ENCODE measurements at places on chromosomes 3 and 15.

DNA sequence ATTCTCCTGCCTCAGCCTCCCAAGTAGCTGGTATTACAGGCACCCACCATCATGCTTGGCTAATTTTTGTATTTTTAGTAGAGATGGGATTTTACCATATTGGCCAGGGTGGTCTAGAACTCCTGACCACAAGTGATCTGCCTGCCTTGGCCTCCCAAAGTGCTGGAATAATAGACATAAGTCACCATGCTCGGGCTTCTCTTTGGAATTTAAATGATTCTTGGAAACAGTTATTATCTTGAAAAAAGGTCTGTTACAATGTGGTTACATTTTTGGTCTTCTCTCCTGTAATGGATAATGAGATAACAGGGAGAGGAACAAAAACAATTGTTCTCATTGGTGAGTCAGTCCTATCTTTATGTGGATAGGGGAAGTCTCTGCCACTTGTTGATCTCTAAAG lies 59.8 kb upstream of the AADACL2 start:
- peak; percentile 79 for DNase-seq

DNA sequence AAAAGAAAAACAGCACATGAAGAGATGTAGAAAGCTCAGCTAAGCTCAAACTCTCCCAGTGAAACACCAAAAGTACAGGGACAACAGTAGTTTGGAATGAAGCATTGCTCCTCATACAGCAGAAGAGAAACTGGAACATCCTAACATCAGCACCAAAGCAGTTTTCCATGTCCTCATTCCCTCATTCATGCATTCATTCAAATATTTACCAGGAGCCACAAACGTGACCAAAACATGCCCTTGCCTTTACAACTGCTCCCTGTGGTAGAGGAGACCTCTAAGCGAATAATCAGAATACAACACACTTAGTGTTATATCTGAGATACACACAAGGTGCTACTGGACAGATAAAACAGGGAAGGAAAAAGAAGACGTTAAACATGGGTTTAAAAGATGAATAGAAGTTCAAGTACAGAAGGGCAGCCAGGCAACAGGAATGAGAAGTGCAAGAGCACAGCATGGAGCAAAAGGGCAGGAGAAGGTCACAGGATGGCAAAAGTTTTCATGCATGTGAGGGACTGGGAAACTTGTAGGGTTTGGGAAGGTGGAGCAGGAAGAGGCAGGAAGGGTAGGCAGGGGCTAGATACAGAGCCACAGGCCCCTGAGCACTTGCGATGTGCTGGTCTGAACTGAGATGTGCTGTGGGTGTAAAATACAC lies 58.5 kb upstream of the LMCD1 start:
- no peak for DNase-seq

DNA sequence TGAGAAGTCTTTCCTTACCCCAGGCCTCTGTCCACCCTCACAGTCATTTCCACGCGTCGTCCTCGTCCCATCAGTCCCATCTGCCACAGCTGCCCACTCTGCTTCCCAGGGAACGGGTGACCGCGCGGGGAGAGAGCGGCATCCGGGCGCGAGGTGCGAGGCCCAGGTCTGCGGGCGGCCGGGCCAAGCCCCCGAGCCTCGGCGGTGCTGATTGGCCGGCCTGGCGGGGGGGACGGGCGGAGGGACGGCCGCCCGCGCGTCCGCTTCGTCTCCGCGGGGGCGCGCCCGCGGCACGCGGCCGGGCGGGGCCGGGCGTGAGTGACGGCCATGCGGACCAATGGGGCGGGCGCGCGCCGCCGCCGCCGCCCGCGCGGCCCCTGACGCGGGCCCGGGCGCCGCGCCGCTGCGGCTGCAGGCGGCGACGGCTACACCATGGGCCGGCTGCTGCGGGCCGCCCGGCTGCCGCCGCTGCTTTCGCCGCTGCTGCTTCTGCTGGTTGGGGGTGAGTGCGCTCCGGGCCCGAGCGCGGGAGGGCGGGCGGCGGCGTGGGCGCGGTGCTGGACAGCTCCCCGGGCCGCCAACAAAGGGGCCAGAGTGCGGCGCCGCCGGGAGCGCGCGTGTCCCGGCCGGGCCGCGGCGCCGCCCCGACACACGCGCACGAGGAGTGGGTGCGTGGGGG lies at the start of gene PODXL2:
PODXL2 (plus strand) TSS at position 398 of the 679 bp plus-strand sequence; CDS start at position 433, 35 bp downstream.
- peak; percentile 49 for DNase-seq

DNA sequence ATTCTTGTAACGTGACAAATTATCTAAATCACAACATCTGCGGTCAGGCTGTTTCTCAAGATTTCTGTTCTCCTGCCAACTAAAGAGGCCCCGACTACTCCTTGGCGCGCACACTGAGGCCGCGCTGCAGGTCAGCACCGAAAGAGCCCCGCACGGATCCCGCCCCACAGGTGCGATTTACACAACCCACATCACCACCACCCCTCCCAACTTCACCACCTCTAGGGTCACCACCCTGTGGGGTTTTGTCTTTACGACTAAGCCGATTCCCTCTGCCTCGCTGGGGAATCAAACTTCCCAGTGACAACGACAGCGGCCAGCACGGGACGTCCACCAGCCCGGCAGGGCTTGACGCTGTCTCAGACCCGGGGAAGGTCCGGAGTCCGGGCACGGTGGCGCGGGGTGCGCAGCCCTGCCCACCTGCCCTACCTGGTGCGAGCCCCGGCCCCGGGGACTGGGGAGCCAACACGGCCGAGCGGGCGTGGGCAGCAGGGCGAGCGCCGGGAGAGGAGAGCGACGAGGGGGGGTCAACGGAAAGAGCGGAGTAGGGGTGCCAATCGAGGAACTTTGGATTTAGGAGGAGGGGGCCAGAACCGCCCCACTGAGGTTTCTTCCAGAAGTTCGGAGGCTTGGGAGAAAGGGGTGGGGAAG lies 764 bp downstream of the UACA start:
- no peak for DNase-seq

- no peak for DNase-seq
Measured at GRCh38 chr3:151093148-151093547, 7.7 kb downstream of the MED12L start.

DNA sequence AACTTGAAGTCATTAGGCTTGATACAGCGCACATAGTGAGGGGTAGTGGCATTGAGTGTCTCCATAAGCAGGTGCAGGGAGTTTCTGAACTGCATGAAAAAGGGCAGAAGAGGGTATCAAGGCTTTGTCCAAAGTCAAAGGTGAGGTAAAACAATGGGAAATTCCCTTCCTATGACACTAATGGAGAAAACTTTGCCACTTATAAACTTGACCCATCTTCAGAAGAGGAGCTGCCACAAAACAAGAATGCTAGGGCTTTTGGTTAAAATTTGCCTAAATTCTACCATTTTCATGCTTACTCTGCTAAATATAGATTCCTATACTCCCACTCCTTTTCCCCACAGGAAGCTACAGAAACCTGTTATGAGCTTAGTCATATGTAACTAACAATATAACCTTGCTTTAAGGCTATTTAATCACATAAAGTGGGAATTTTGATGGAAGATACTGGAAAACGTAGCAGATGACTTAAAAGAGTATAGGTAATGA lies 87.5 kb upstream of the MYO5C start:
- no peak for DNase-seq

GRCh38 chr3:16203031-16203430 lies 28.6 kb downstream of the GALNT15 start:
- no peak for DNase-seq

- no peak for DNase-seq
Measured at GRCh38 chr3:50390508-50391224, 31.3 kb upstream of the TMEM115 start.

DNA sequence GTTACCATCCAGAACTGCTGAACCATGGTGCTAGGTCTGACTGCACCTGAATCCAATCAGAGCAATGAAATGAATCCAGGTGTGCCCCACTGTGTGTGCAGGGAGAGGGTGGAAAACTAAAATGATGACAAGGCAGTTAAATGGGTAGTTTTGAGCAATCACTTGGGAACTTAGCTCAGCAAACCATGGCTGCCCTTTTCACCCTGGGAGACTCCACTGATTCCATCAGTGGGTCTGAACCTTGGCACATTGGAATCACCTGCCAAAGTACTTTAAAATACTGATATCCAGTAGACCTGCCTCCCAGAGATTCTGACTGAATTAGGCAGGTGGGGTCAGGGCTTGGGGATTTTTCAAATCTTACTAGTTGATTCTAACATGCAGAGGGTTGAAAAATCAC lies 59.8 kb upstream of the USP3 start:
- no peak for DNase-seq

GRCh38 chr15:72771329-72771725 lies 12.2 kb downstream of the ADPGK start:
- DNase-seq = no peak

GRCh38 chr3:155500194-155500818 lies 206.8 kb upstream of the STRIT1 start:
- no peak for DNase-seq

GRCh38 chr3:188370081-188370830 lies 216.3 kb downstream of the LPP start:
- no peak for DNase-seq

DNA sequence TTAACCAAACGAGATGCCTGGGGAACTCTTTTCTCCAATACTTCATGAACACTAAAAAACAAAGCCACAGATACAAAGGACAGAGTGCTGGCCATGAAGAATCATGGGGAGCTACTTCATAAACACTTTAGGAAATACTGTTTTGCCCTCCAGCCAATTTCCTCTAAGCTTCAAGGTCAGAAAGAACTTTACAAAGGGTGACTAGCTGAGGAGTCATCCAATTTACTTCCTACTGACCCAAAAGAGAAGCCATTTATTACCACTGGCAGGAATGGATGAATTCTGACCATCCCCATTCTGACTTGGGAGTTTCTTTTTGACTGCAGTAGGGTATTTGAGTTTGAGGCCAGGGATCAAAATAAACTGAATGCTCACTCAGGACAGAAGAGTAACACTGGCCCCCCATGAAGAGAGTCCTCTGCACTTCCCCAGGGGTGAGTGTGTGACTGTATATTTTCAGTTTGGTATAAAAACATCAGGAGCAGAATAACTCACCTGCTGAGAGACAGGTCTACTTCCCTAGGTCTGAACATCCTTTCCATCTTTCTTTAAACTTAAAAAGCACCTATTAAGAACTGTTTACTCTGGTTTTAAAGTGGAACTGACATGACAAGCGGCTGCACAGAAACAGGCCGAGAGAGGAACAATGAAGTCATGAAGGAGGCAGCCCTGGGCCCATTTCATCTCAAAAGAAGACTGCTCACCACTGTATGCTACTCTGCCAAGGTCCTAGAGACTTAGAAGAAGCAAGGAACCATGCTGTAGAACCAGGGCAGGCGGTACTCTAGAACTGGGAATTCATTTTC lies 203.6 kb downstream of the TNIK start:
- no peak for DNase-seq

DNA sequence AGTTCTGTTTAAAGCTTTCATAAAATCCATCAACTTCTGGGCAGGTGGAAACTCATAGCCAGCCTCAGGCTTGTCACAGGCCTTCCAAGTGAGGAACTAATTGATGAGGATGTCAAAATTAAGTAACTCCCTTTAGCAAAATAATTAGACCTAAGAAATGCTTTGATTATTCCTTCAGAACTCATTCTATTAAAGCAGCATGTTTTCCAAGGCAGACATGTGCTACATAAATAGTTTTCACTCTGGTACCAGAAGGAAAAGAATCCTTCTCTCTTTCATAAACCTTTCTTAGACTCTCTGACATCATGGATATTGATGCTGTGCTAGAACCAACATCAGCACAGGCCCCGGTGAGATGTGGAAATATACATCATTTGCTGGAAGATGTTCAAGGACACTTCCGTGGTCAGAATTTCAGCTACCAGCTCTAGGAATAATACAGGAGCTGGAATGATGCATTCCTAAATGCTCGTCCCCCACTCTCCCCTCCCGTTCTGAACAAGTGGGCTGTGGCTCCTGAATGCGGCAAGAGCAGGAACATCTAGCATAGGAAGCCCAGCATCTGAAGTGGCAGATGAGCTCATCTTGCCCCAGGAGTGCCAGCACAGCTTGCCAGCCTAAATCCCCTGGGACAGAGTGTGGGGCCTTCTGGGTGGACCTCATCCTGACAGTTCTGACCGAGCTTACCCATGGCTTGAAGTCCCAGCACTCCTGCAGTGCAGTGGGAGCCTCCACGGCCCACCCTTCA lies 82.4 kb downstream of the WWTR1 start:
- DNase-seq = no peak

Measured in CMK (cell line).